ENCODE measurements at places on chromosomes 6 and 20. TPM values are rescaled to one million over a fixed set of nuclear protein-coding genes. Genes with fewer than 3 reads are reported as not detected.
A peak's percentile ranks its signal among the peaks of the same experiment; 100 is the strongest.

The FUT9 gene
- not detected for total RNA-seq

- no peaks in the 10 kb centered on the region for H3K27me3 ChIP-seq
- H3K4me1 ChIP-seq, result peaks cover 51% of the 10 kb centered on the region
- peak; percentile 49 for DNase-seq
- peak overlapping the region; percentile 97 for H3K4me3 ChIP-seq
Observed at GRCh38 chr6:159969921-159970320, 1.0 kb downstream of the IGF2R start.

DNA sequence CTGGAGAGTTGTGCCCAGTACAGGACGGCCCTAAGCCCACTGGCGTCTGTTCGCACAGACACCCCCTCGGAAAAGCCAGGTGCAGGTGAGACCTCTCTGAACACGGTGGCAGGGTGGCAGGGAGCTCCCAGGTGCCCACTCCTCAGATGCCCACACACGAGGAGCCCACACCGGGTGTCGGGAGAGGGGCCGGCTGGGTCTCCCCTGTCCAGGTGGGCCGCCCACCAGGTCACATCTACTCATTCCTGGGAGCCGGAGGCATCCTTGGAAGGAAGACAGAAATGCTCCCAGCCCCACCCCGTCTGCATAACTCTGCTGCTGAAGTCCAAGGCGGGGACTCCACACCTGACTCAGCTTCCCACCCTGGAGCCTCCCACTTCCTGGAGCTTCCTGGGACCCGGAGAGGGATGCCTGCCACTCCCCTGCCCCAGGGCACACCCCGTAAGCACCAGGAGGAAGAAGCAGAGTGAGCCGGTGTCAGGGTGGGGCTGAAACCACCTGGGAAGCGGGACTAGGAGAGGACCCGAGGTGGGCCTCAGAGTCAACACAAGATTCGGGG lies 2.5 kb downstream of the SRMS start:
- H3K27ac ChIP-seq, result no peak overlapping the region
- H3K27me3 ChIP-seq, result peaks cover 4% of the 10 kb centered on the region
- no peak for DNase-seq
- no peak overlapping the region for H3K4me3 ChIP-seq

GRCh38 chr6:170085475-170086401 lies 205.1 kb downstream of the DLL1 start:
- peaks cover 35% of the 10 kb centered on the region for H3K4me1 ChIP-seq
- no peak for DNase-seq
- H3K36me3 ChIP-seq, result peaks cover 6% of the 10 kb centered on the region
- H3K4me3 ChIP-seq, result no peak overlapping the region
- H3K27me3 ChIP-seq, result no peaks in the 10 kb centered on the region

GRCh38 chr6:75619230-75619899 lies 17.7 kb downstream of the SENP6 start:
- no peaks in the 10 kb centered on the region for H3K27me3 ChIP-seq
- H3K27ac ChIP-seq, result peak overlapping the region; percentile 56
- H3K4me1 ChIP-seq, result peaks cover 72% of the 10 kb centered on the region
- no peak for DNase-seq
- no peak overlapping the region for H3K4me3 ChIP-seq
- no peaks in the 10 kb centered on the region for H3K36me3 ChIP-seq

DNA sequence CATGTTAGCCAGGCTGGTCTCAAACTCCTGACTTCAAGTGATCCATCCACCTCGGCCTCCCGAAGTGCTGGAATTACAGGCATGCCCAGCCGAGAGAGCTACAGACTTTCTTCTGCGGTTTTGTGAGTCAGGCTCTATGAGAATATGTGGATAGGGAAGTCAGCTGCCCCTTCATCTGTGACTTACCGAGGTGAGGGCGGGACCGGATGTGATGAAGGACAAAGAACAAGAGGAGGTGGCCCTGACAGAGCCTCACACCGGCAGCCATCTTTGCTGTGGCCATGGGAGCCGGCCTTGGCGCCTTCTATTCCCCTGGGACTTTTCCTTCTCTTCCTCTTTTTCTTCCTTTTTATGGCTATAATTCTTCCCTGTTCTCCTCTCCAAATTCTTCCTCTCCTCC lies 67.0 kb downstream of the IYD start:
- no peak overlapping the region for H3K4me3 ChIP-seq
- H3K36me3 ChIP-seq, result peaks cover 3% of the 10 kb centered on the region
- no peaks in the 10 kb centered on the region for H3K4me1 ChIP-seq
- H3K27ac ChIP-seq, result no peak overlapping the region
- peaks cover 8% of the 10 kb centered on the region for H3K27me3 ChIP-seq
